ENCODE measurements at places on chromosomes 3 and 15.

- DNase-seq = no peak
Observed at GRCh38 chr3:153247331-153248330, 85.6 kb downstream of the RAP2B start.

DNA sequence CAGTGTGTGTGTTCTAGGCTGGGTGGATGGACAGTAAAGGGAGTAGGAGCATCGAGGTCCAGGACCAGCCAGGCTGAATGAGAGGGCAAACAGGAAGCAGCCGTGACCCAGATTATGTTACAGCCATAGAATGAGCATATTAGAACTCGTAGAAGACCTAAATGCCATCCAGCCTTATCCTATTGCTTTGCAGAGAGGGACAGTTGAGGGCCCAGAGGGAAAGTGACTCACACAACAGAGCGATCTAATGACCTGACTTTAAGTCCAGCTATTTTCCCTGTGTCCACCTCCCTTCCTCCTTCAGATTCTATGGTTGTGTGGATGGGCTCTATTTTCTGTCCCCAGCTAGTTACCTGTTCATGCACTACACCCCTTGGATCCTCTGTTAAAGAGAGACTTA, 634.1 kb upstream of the TBL1XR1 start:
- DNase-seq = no peak

DNA sequence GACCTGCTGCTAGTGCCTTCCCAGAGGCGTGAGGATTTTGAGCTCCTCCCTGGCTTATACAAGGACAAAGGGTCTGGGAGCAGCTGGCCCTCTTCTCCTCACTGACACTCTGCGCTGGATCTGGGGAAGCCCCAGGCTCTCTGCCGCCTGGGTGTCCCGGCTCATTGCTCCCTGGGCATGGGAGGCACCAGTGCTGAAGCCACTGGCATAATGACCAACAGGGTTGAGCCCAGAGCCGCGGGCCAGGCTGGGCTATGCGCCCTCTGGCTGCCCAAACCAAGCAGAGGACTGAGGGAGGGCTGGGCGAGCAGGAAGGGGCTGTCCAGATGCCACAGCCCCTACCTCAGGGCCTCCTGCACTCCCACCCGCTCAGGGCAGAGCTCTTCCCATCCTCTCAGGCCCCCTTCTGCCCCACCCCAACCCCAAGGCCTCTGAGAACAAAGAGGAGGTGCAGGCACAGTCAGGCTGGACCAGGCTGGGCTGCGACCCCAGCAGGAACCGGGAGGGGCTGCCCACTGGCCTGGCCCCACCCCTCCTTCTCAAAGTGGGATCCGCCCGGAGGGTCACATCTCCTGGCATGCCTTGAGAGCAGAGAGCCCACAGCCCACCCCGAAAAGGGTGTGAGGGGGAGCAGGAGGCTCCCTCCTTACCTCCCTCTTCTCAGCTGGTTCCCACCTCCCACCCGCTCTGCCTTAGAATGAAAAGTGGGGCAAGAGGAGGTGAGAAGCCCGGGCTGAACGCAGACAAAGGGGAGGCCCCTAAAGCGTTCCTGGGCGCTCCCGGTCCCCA, 1.6 kb downstream of the LINGO1 start:
- DNase-seq = no peak

DNA sequence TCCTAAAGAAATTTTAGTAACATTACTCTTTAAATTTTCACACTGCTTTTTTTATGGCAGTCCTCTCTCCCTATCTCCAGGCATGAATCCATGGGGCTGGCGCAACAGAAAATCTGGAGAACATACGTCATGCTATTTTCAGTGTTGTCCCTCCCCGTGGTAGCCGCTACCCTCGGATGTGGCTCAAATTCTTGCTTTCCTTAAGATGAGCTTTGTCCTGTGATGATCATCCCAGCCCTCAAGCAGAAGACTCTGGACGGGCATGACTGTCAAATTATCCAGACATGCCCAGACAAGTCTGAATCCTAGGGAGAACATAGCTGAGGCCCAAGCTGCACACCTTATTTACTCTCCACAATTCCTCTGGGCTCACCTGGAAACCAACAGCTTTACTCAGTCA, 49.1 kb downstream of the FMN1 start:
- no peak for DNase-seq
